ENCODE measurements at places on chromosomes 4 and X.

DNA sequence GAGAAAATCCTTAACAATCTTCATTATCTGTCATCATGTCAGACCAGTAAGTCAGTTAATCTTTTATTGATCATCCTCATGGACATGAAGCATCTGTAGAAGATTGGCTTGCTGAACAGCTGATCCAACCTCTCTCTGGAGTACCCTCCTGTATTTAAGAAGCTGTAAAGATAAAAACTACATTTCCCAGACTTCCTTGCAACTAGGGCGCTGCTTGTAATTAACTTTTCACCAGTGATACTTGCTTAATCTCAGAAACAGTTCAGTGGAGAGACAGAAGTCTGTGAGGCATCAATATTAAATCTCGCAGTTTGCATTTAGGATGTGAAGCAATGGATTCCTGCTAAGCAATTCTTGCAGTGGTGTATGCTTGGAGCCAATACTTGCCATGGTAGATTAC lies 36.0 kb upstream of the SMARCA5 start:
- no peak for DNase-seq

DNA sequence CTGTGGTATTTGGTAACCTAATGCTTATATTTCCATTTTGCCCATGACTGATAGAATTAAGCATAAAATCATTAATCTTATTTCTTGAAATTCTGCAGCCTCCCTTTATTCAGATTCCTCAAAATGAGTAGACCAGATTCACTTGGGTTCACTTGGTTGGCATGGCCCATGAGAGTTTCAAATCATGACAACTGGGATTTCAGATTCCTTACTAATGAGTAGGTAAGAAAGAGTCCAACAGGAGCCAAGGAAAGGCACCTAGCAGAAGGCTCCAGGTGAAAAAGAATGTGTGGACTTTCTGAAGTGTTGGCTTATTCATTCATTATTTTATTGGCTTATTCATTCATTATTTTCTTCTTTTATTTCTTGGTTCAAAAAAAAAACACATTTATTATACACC lies 27.2 kb upstream of the GATB start:
- no peak for DNase-seq

- DNase-seq = no peak
Observed at GRCh38 chr4:165766976-165767375, 106.1 kb upstream of the TLL1 start.

GRCh38 chrX:154730253-154730891 lies 20.5 kb downstream of the GAB3 start:
- no peak for DNase-seq

DNA sequence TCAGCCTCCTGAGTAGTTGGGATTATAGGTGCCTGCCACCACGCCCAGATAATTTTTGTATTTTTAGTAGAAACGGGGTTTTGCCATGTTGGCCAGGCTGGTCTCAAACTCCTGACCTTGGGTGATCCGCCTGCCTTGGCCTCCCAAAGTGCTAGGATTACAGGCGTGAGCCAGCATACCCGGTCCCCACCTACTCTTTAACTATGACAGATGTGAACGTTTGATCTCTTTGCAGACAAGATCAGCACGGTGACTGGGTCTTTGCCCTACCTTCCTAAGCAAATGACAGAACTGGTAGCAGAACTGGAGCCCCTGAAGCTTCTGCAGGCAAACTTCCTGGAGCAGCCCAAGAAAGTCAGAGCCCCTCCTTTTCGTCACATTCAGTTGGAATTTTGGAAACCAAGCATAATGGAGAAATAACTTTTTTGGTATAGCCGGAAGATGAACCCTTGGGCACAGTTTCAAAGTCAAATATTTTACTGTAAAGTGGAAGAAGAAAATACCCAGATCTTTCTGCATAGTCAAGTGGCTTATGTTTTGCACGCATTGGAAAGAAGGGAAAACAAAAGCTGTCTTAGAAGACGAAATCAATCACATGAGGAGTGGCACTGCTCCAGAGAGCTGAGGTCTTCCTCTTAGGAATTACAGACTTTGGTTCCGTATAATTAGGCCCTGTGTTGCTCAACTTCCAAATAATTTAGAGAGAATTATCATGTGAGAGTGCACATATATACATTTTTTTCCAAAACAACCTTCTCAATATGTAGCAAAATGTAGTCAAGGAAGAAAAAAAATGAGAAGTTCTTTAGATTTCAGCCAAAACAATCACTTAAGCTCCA lies 90.6 kb downstream of the SORBS2 start:
- DNase-seq = no peak

DNA sequence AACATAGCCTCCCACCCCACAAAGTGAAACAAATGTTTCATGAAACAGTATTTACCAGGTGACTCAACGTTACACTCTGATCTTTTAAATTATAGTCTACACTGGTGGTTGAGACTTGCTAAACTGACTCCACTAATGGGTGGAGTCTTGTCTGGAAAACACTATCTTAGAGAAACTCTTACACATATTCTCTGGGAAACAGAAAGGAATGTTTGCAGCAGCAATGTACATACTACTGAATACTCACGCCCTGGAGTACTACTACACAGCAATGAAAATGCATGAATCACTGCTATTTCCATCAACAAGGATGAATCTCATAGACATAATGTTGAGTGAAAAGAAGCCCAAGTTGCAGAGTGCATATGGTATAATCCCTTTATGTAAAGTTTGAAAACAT lies 208.5 kb upstream of the IGFBP7 start:
- no peak for DNase-seq

Measured in stimulated activated CD4-positive, alpha-beta T cell treated with anti-CD3 and anti-CD28 coated beads, Interleukin-15, amount 100 ng/mL, for 1 hour (primary cell).